ENCODE measurements at places on chromosomes 16 and 17.

DNA sequence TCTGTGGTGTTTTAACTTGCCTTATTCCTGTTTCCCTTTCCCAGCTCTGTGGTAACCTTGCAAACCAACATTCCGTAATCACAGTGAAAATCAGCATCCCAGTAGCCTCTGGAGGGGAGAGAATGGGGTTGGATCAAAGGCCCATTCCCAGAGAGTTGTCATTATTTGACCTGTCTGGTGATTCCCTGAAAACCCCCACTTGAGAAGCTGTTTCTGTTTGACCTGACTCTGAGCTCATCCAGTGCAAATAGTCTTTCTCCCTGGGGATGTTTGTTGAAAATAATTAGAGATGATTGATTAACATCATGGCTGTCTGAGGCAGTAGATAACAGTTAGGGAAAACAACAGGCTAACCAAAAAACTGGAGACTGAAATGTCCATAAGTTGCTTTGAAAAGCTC lies 3.0 kb downstream of the CACNG1 start:
- no peak for DNase-seq

DNA sequence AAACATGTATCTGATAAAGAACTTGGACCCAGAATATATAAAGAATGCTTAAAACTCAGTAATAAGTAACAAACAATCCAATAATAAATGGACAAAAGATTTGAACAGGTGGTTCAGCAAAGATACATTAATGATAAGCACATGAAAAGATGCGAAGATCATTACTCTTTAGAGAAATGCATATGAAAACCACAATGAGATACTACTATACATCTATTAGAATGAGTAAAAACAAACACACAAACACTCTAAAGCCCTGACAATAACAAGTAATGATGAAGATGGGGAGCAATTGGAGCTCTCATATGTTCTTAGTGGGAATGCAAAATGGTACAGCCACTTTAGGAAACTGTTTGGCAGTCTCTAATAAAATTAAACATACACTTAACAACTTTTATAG lies 29.1 kb downstream of the OSBPL7 start:
- DNase-seq, result no peak

GRCh38 chr16:648071-648780 lies 939 bp upstream of the WDR90 start:
- DNase-seq, result no peak

DNA sequence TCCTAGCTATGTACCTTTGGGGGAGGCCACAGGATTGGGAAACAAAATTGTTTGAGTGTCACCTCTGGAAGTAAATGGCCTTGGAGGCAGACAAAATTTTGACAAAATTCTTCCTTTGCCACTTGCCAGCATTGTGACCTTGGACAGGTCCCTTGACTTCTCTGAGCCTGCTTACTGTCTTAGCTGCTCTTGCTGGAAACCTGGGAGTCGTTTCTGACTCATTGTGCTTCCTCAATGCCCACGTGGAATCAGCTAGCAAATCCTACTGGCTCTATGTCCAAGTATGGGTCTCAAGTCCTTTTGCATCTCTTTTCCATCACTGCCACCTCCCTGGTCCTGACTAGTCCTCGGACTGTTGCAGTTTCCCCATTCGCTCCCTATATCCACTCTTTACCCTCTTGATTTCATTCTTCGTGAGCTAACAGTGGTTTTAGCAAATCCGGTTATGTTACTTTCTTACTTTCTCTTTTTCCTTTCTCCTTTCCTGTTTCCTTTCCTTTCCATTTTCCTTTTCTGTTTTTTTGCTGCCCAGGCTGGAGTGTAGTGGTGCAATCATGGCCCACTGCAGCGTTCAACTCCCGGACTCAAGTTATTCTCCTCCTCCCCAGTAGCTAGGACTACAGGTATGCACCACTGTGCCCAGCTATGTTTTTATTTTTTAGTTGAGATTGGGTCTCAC lies 68.1 kb upstream of the LGALS9 start:
- no peak for DNase-seq

DNA sequence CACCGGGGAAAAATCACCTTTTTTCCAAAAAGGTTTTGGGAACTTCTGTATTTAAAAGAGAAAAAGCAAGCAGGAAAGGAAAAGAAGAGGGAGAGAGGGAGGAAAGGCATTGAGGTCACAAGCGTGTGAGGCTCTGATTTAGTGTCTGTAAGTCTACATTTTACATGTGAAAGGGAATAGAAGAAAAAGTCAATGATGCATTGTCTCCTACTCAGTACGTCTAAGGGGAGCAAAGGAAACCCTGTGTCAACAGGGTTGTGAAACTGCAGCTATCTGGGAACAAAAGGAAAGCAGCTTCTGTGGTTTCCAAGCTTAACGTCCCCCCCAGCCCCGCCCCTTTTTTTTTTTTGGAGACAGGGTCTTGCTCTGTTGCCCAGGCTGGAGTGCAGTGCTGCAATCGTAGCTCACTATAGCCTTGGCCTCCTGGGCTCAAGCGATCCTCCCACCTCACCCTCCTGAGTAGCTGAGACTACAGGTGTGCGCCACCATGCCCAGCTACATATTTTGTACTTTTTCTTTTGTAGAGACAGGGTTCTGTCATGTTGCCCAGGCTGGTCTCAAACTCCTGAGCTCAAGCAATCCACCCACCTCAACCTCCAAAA lies 1.8 kb upstream of the CDC42EP4 start:
- DNase-seq, result no peak

DNA sequence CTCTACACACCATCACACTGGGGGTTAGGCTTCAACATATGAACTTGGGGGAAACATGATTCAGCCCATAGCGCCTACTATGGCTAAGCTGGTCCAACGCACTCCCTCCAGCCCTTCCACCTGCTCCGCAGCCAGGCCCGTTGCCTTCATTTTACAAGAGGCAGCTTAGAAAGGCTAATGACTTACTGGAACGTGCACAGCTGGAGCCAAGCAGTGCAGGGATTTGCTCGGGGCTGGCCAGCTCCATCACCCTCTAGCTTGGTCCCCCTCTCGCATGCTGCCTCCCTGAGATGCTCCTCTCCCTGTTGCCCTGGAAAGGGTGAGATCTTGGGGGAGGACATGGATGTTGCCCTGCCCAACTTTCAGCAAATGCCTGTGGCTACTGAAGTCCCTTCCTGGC lies 2.8 kb upstream of the CACNG1 start:
- DNase-seq, result peak; percentile 32

DNA sequence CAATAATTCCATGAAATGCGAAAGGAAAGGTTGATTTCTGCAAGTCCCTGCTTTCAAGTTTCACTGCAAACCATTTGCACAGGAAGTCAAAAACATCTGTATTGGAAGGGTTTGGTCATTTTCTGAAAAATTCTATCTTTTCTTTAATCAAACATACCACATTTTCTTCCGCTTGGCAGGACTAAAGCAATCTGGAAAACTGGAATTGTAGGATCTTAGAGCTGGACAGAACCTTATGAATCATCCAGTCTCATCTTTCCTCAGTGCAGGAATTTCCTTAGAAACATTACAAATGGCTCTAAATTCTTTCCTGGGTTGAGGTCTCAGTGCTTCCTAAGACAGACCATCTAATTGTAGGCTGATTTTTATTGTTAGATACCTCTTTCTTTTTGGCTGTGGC lies 111.5 kb upstream of the ELAC2 start:
- no peak for DNase-seq

- no peak for DNase-seq
These were observed 56.1 kb upstream of the TMC5 start for GRCh38 chr16:19361587-19361986.

DNA sequence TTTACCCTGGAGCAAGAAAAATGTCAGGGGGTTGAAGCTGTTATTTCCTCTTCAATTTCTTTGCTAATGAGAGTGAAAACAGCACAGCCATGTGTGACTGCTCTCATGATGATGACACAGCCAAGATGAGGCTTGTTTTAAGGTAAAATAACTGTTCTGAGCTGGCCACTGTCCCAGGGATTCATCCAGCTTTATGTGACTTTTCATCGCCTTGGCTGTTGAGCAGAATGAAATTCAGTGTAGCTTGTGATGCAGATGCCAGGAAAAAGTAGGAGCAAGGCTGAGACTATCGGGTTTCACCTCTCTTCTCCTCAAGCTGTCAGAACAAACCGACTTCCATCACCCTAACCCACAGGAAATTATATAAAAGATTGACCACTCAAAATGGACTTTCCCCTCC lies 361.8 kb upstream of the CDH5 start:
- no peak for DNase-seq

- DNase-seq, result no peak
These were observed 115.6 kb downstream of the SDK2 start for GRCh38 chr17:73528679-73529078.

GRCh38 chr17:77235370-77235941 lies 94.7 kb downstream of the SEC14L1 start:
- DNase-seq, result no peak

- no peak for DNase-seq
These were observed 12.4 kb upstream of the CYB561 start for GRCh38 chr17:63458478-63458877.

- peak; percentile 19 for DNase-seq
These were observed 574 bp downstream of the MPP3 start for GRCh38 chr17:43832168-43832975.

DNA sequence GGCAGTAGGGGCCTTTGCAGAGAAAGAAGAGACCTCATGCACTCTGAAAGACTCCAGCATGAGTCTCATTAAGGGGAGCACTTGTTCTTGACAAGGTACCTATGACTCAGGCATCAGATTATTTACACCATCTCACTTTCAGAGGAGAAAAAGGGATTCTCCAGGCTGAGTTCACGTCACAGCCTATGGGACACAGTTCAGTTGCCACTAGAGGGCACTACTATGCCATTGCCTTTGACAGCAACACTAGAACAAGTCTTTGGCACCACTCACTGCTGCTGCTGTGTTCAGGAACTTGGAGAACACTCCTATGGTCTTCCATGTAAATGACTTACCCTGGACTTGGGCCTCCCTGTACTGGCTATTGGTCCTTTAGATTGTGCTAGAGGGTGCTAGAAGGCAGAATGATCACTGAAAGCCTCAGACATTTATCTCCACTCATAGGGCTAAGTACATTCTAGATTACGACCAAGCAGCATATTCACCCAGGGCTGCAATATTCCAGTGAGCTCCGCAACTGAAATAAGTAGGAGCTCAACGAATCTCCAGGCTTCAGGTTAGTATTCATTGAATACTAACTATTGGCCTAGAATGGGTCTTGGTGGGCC lies 225.1 kb upstream of the CA10 start:
- DNase-seq, result peak; percentile 59

DNA sequence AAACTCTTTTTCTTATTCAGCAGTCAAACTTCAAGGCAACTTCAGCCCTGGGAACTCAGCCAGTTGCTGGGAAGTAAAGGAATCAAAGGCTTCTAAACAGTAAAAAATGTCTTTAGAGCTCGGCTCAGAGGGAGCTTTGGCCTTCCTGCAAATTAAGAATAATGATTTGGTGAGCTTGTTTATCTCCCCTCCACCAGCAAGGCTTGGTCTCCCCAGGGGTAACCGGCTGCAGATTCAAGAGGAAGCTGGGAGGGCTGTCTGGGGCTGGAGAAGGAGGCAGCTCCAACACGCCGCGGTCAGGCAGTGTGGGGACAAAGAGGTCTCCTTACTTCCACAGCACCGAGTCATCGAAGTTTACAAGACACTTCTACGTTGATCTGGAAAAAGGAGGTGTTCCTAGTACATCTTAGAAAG lies 17.7 kb upstream of the DOC2B start:
- DNase-seq, result no peak

DNA sequence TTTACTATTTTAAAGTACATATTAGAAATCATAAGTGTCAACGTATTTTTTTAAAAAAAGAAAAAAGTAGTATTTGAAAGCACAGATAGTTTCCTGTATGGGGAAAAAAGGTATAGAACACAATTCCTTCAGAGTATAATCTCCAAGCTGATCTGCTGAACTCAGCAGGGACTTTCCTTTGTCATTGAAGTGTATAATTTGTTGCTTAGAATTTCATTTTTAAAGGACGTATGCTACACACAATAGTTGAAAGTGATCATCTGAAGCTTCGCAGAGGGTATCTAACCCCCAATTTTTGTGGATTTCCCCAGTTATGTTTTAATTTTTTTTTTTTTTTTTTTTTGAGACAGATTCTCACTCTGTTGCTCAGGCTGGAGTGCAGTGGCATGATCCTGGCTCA lies 20.2 kb upstream of the MAPT start:
- no peak for DNase-seq

- no peak for DNase-seq
These were observed 38.0 kb downstream of the TOM1L2 start for GRCh38 chr17:17934214-17934613.

DNA sequence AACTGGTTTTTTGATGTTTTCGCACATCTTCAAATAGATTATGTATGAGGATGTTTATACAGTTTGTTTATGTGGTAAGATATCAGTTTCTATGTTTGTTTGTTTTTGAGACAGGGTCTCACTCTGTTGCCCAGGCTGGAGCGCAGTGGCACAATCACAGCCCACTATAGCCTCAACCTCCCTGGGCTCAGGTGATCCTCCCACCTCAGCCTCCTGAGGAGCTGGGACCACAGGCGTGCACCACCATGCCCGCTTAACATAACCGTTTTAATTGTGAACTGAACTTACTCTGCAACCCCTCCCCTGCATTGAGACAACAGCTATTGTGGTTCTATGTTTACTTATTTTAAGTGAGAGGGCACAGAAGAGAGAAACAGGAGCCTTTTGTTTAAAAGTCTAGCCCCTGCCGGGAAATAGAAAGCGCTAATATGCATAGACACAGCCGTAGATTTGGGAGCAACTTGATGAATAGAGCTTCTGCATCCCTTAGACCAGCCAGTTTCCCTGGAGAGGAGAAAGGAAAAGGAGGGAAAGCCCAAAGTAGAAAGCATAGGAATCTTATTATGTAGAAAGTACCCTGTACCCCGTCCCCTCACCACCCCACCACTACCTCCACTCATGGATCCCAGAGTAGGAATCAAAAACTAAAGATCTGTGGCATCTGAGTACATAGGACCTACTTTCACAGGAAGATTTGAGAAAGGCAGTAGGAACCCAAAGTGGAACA lies 19.6 kb upstream of the APPBP2 start:
- no peak for DNase-seq

DNA sequence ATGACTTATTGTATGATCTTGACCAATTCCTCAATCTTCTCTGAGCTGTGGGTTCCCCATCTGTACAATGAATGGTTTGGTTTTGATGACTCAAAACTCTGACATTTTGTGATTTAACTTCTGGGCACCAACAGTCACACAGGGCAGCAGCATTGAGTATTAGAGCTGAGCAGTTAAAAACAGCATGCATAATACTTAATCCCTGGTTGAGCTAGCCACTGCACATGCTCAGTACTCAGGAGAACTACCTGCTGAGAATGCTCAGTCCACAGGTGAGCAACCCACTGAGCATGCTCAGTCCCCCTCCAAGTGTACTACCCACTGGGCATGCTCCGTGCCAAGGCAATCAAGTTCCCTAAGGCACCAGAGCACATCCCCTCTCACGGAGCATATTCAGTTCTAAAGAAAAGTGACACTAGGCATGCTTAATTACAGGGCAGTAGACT lies 68.7 kb downstream of the AIPL1 start:
- DNase-seq, result no peak

All from ELF-1 (cell line).